GM23248 (cell line): ENCODE measurements at places on chromosomes 2 and 18.

DNA sequence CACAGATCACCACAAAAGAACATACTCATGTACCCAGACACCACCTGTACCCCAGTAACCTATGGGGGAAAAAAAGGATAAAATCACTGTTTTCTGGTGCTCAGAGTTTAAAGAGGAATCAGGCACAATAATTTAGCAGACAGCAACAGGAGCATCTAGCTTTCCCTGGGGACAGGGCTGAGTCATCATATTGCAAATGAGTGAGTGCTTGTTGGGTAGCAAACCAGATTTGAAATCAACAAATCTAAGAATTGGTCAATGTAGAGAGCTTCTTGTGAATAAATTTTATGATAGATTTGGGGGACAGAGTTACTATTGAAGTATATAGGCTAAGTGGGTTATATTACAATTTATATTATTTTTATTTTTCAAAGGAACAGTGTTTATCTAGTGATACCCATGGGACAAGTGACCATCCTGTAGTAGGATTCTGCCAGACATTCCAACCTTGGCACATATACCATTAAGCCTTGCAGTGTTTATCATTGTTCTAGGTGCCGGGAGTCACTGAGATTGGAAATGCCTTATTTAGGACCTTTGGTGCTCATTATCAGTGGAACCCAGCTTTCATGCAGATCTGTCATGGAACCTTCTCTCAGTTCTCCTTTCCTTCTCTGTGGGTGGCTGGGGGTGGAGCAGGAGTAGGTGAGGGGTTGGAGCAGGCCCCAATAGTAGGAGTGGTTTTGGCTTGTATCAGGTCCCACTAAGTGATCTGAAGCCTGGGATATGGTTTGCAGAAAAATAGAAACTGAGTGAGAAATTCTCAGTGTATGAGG is 117.2 kb downstream of the CERS6 start:
- peak; percentile 76 for DNase-seq

DNA sequence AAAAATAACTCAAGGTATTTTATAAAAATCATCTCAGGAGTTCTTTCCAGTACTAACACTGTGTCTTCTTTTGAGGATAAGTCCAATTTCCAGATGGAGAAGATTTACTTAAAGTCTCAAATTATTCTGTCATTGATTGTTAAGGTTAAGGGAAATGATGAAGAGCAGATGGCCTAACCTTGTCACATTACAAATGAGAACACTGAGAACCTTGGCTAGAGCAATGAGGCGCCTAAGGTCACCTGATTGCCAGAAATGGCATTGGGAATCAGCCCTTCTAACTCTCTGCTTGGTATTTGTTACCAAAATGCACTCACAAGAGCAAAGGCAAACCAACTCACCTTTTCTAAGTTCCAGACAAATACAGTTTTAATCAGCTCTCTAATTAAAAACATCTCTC is 835.1 kb downstream of the RNF144A start:
- no peak for DNase-seq

GRCh38 chr2:217325816-217326215 is 466.0 kb upstream of the TNP1 start:
- DNase-seq: no peak

- peak; percentile 58 for DNase-seq
Observed at GRCh38 chr2:20609349-20609994, 41.4 kb downstream of the HS1BP3 start.

- peak; percentile 49 for DNase-seq
Observed at GRCh38 chr2:171547720-171548119, 25.4 kb downstream of the CYBRD1 start.

DNA sequence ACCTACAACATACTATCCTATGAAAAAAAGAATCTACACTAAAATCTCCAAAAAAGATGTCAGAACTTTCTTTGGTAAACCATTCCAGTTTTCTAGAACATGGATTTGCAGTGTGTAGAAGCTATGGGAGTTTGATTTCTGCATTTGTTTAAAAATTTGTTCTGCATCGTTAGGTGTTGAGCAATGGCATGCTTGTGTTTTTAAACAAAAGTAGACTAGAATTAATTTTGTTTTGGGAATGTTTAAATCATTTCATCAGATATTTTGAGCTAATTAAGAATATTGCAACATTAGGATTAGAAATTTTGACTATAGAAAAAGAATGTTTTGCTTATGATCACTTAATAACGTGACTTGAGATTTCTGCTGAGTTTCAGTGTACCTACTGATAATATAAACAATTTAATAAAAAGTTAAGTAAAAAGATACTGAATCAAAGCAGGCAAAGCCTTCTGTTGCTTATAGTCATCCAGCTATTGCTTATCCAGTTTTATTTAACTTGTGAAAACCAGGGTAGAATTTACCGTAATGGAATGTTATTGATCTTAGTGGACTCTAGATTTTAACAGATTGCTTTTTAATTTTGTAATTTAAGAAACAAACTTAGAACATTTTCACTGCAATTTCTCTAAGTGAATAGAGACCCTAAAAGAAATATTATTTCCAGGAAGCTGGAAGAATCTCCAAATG is 7.2 kb upstream of the TMEM182 start:
- DNase-seq: no peak

GRCh38 chr2:231795525-231796327 is 9.5 kb downstream of the COPS7B start:
- DNase-seq: peak; percentile 74

DNA sequence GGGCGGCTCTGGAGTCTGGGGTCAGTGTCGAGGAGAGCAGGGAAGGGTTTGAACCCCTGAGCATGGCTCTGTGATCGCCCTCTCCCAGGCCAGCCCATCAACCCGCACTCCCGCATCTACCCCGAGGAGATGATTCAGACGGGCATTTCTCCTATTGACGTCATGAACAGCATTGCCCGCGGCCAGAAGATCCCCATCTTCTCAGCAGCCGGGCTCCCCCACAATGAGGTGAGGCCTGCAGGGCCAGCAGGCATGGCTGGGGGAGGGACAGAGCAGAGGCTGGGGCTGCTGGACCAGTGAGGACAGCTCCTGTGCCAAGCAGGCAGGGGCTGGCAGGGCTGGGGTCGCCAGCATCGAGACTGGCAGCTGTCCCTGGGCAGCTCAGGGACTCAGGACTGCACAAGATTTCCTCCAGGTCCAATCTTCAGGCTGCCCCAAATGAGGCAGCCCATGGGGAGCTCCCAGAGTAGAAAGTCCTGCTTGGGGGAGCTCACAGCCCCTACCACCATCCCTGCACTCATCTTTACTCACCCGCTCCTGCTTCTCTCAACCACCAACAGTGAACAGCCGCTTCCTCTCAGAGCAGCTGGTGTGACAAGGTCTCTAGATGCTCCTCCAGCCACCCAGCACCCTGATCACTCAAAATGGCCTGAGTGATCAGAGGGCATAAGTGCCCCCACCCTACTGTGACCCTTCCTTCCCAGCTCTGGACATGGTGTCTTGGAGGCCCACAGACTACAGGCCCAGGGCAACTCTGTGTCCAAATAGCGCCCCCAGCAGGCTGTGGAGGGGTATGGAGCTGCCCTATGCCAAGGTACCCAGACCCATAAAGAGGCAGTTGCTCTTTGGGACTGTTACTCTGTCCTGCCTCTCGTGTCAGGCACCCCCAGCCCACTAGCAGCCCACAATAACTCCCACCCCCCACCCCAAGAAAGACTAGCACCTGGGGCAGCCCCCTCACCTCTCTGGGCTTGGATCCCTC is 18.3 kb upstream of the ANKRD53 start:
- no peak for DNase-seq

GRCh38 chr18:9757827-9758621 is 49.9 kb downstream of the RAB31 start:
- DNase-seq: peak; percentile 38
